ENCODE measurements at places on chromosomes 6 and 20. TPM values are rescaled to one million over a fixed set of nuclear protein-coding genes. Genes with fewer than 3 reads are reported as not detected.
A peak's percentile ranks its signal among the peaks of the same experiment; 100 is the strongest.

DNA sequence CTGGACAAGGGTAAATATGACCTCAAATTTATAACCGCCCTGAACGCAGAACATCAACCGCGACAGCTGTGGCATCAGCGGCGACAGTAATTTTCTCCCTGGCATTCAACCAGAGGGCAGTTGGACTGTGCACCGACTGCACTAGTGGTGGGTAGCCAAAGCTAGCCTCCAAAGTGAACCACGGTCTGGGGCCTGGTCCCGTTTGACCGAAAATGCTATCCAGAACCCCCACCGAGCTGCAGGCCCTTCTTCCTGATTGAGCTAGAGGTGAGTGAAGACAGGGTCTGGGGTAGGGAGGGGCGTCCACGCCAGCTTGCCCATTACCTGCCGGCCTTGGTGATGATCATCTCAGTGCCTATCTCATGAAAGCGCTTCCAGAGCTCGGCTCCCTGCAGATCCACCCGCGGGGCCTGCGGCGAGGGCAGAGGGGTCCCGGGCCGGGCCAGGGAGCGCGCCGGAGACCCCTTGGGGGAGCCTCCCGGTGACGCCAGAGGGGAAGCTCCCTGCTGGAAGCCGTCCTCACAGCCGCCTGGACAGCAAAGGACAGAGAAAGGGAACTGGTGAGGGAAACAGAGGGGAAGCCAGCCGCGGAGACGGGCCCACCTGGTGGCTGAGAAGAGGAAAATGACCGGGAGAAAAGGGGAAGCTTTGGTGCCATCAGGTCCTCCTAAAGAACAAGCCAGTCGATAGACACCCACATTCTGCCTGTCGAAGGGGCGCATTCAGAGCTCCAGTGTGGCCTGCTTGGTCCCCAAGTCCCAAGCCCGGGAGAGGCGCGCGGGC lies 2.0 kb downstream of the TBX18 start:
- peak; percentile 64 for DNase-seq

GRCh38 chr6:45892696-45893245 lies 122.9 kb downstream of the CLIC5 start:
- DNase-seq: no peak

- DNase-seq: no peak
Observed at GRCh38 chr6:47109281-47109680, 67.1 kb upstream of the ADGRF1 start.

GRCh38 chr6:42378536-42378935 lies 73.2 kb downstream of the TRERF1 start:
- DNase-seq: no peak

PROKR2 gene
- total RNA-seq: not detected

ANKRD66 gene
- not detected for total RNA-seq

TMEM200A gene
- total RNA-seq: 0.32 TPM

Measured in LHCN-M2 (cell line).